ENCODE measurements at places on chromosomes 16 and 17. TPM values are rescaled to one million over a fixed set of nuclear protein-coding genes. Genes with fewer than 3 reads are reported as not detected.

Gene CCDC154
- 2.4 TPM for total RNA-seq

- no peak for DNase-seq
Measured at GRCh38 chr17:57758654-57759053, 13.6 kb upstream of the CCDC182 start.

GRCh38 chr17:19331134-19331533 lies 31.4 kb downstream of the B9D1 start:
- DNase-seq, result no peak

Gene CMTM4
- 15.5 TPM for total RNA-seq

Gene SPHK1
- total RNA-seq, result 15.4 TPM

DNA sequence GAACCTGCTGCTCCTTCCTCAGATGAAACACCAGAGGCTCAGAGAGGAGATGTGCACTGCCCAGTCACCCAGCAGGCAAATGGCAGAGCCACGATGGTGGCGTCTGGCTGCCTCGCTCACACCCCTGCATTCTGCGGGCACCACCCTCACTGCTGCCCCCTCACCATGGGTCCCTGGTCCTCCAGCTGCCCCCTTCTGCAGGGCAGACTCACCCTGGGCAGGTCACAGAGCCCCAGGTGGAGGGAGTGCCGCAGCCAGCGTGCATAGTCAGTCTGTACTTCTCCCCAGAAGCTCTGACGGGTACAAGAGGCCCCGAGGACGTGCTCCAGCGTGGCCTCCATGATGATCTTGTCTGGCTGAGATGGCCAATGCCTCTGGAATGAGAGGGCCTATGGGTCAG lies 52.9 kb downstream of the RMI2 start:
- DNase-seq, result no peak

GRCh38 chr16:9526791-9527190 lies 435.3 kb downstream of the HAPSTR1 start:
- DNase-seq, result no peak

- no peak for DNase-seq
Measured at GRCh38 chr17:58161566-58161965, 5.2 kb upstream of the OR4D2 start.

- DNase-seq, result no peak
Measured at GRCh38 chr16:2231016-2231931, 5.0 kb upstream of the DNASE1L2 start.

Gene WNT9B
- total RNA-seq, result 0.26 TPM

DNA sequence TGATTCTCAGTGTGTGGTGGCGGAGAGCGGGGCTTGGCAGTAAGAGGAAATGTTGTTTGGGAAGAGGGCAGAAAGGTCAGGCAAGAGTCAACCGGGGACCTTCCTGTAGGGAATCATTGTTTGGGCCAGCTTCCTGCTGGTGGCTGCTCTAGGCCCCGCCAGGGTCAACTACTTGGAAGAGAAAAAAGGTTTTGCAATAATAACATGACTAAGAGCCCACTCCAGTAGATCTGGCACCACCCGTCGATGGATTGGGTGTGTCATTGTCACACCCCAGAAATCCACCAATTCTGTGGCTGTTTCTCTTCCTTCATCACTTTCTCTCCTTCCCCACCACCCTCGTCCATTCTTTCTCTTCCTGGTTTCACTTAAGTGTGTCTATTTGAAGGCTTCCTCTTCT lies 4.2 kb upstream of the KRT24 start:
- peak; percentile 8 for DNase-seq

Gene GP1BA
- total RNA-seq, result 1.3 TPM

DNA sequence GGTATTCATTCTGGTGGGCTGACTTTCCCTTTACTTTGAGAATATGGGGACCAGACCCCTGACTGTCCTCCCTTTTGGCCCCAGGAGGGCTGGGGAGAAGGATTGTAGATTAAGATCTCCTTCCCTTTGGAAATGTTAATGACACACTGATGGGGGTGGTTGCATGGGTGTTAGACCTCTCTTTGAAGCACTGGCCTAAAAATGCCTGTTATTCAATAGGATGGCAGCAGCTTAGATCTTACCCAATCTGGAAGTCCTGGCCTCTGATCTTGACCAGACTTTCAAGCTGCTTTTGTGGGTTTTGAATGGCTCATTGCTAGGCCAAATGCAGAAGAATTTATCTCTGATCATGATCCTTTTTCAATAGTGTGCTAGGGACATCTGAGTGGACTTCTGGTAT lies 25.7 kb downstream of the MAP3K3 start:
- DNase-seq, result no peak

DNA sequence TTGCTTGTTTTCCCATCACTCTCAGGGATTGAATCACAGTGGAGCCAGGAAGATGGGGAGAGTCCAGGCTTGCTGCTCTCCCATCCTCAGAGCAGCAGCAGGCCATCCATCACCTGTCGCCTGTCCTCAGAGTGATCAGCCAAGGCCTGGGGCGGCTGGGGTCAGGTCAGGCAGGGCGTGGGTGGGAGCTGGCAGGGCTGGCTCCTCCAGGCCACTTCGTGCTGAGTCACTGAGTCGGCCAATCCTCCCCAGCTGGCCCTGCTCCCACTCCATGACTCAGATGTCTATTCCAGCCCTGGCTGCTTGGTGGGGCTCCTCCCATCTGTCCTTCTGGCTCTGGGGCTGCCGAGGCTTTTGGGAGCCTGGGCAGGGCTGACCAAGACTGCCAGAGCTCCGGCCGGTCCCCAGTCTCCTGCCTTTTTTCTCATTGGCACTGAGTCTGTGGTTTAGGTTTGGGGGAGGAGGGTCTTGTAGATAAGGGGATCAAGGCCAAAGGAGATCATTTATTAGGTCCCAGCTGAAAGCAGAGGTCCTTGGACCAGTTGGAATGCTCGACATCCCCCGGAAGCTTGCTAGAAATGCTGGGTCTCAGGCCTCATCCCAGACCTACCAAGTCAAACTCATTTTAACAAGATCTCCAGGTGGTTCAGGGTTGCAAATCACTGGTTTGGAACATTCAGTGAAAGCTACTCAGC lies 72.7 kb downstream of the ABCC1 start:
- no peak for DNase-seq

GRCh38 chr16:86039606-86040005 lies 140.6 kb downstream of the IRF8 start:
- no peak for DNase-seq

Gene BAIAP3
- total RNA-seq, result 6.5 TPM

DNA sequence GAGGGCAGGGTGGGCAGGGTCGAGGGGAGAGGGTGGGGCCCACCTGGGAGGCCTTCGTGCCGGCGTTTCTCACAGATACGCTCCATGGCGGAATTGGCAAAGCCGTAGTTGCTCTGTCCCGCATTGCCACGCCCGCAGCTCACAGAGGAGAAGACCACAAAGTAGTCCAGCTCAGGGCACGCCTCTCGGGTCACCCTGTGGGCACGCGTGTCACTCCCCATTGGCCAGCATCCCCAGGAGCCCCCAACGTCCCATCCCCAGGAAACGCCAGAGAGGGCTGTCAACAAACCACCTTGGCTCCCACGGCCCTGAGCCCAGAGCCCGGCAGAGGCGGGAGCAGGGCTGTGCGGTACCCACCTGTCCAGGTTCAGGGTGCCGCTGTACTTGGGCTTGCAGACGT lies 16.1 kb downstream of the FASN start:
- no peak for DNase-seq

GRCh38 chr17:58666858-58667267 lies 25.0 kb downstream of the TEX14 start:
- DNase-seq, result no peak

Gene LRRC37A
- 4.5 TPM for total RNA-seq

DNA sequence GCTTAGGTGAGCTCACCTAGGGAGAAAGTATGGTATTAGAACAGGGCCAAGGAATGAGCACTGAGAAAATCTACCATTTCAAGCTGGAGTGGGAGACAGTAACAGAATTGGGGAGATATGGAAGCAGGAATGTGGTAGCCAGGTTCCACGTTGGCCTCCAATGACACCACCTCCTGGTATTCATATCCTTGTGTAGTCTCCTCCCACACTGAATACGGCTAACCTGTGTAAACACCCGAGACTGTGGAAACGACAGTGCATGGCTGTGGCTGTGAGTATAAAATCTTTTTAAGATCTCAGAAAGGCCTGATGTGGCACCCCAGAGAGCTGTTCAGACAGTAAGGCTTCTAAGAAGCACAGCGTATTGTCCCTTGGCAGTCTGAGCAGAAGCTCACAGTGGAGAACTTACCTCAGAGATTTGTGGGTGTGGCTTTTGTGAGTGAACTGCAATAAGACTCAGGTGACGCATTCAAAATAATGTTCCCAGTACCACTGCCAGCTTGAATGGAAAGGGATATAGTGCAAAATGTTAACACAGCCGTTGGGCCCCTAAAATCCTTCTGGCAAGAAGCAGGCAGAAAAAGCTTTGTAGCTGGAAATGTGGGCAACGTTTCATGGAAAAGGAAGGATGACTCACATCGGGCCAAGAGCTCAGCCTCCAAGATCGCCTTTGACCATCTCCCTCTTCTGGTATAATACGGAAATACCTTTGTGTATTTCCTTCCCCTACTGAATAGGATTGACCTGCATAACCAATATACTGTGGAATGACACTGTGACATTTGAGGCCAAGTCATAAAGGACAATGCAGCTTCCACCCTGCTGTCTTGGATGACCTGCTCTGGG lies 14.4 kb downstream of the SDR42E1 start:
- DNase-seq, result no peak

Gene PRRT2
- total RNA-seq, result 15.0 TPM

DNA sequence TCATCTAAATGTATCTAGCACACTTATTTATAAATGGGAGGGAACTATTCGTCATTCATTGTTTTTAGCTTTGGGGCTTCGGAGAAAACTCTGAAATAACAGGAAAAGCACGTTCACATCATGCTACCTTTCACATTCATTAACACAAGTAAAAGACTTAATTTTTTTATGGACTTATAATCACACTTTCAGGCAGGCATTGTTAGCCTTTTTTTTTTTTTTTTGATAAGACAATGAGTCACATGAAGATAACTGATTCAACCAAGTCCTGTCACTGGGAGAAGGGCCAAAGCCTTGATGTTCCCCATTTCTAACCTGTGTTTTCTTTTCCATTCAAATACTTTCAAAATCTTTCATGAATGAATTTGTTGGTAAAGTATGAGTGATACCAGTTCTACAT lies 631.3 kb upstream of the CA10 start:
- no peak for DNase-seq

DNA sequence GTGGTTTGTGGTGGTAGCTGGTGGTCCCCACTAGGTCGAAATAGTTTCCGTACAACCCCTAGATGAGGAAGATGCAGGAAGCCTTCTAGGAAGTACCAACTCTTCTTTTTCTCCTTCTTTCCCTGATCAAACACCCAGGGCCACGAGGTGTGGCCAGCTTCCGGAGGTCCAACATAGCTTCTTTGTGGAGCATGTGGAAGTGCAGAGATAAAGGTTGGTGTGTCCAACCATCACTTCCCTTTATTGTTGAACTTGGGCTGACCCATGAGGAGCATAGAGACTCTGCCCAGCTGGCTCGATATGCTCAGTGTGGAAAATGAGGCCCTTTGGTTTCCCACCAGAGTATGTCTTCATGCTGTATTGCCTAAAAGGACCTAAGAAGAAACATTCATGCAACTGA lies 6.3 kb upstream of the RGS9 start:
- no peak for DNase-seq

Gene B4GALNT2
- not detected for total RNA-seq

GRCh38 chr17:14302091-14302430 lies 1.2 kb downstream of the HS3ST3B1 start:
- peak; percentile 36 for DNase-seq

DNA sequence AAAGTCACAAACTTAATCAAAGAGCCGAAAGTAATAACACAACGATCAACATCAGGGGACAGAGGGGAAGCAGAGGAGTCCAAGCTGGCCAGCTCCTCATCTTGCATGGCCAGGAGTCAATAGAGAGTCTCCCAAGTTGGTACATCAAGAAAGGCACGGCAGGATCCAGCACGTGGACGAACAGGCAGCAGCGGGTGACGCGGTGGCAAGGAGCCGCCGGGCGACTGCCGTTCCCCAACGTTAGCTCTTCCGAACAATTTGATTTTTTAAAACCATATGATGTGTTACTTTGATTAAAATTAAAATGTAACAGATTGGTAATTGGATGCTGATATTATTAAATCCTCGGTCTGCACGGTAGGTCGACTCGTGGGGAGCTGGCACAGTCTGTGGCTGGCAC lies 81.8 kb upstream of the DOC2B start:
- no peak for DNase-seq

Gene ANKRD40CL
- total RNA-seq, result not detected

Measured in endothelial cell (in vitro differentiated cells).